ENCODE measurements at places on chromosomes 16 and 17. TPM values are rescaled to one million over a fixed set of nuclear protein-coding genes. Genes with fewer than 3 reads are reported as not detected.

Gene ODAD4
- total RNA-seq: 4.2 TPM

Gene DOC2B
- total RNA-seq: 1.0 TPM

Gene PRR15L
- total RNA-seq: not detected

Gene CSH2
- total RNA-seq: not detected

Gene SEPTIN1
- 2.9 TPM for total RNA-seq

Gene RNF43
- 2.0 TPM for total RNA-seq
